ENCODE measurements at places on chromosomes 2 and 18.

GRCh38 chr2:170224692-170225294 lies 46.8 kb downstream of the MYO3B start:
- DNase-seq: no peak

DNA sequence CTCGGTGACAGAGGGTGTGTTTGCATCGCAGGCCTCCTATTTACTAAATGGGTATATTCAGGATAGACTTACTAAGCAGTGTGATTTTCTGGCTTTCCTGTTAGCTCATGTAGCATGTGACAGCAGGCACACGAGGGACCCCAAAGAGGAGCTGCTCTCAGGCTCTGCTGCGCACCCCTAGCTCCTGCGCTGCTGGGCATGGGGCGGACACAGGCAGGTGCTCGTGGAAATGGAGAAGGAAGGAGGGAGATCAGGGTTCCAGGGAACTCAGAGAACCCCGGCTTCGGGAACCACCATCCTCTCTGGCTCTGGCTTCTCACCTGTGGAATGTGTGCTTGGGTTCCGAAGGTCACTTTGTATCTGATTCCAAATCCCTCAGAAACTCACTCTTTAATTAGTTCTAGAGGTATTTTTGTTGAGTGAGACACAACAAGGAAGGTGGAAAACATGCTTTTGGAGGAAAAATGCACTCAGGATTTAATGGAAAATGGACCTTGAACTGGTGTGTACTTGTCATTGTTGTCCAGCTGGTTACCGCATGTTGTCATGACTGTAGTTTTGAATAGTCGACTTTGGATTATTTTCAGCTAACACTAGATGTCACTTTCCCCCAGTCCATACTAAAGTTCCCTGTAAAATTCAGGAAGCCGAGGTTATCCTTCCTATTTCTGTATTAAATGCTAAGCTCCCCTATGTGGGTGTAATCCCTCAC lies 3.5 kb downstream of the SNTG2 start:
- DNase-seq: no peak

DNA sequence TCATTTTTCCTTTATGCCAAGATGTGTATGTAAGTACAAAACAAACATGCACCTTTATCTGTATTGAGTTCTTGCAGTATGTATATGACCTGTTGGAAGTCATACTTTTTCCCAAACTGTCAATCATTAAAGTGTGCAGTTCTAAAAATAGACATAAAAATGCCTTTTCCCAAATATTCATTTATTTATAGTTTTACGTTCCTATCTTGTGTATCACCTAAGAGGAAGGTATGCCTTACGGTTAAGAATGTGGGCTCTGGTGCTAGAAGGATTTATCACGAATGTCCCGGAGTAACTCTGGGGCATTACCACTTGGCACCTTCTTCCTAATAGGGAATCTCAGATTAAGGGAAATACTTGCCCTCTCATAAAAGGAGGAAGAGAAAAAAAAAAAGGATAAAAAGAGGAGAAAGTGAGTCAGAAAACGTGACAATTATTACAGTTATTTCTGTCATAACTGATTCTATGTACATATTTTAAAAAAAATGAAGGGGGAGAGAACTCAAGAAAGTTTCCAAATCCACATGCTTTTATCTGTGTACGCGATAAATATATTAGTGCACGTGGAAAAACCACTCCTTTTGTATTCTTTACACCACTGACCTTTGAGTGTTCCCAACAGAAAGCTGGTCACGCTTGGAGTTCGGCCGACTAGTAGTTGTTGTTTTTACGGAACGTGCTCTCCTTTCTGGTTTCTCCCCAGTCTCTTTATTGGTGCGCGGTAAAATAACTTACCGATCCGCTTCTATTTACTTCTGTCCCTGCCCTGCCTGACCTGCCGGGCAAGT lies 721 bp downstream of the MCEE start:
- no peak for DNase-seq

GRCh38 chr2:171084128-171084527 lies 76.6 kb downstream of the TLK1 start:
- DNase-seq: no peak

GRCh38 chr2:101983928-101984327 lies 7.8 kb upstream of the IL1R2 start:
- no peak for DNase-seq

DNA sequence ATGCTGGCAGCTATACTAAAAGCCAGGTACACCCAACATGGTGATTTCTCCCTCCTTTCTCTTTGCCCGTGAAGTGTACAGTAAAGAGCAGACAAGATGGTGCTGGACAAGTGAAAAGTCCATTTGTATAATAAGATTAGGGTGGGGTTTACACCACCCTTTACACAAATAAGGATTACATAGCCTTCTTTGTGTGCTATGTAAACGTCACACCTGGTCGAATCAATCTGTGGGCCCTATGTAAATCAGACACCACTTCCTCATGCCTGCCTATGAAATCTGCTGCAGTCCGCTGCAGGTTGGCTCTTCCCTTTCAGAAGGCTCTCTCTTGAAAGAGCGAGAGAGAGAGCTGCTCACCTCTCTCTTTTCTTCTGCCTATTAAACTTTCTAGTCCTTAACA lies 1054.3 kb upstream of the SLC39A10 start:
- DNase-seq: no peak

DNA sequence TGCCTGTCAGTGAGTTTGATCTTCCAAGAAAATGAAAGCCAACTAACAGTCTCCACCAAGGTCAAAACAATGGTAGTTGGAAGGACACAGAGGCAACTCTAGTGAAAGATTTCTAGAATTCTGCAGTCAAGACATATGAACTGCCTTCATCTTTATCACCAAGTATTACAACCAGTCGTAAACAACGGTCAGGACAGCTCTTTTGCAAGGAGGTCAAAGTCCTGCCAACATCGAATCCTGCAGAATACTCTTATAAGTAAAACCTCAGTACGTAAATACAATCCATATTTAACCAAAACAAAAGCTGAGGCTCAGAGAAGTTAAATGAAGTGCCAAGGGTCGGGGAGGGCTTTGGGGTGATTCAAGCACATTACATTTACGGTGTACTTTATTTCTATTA lies 3.1 kb downstream of the FEZ2 start:
- DNase-seq: no peak

- DNase-seq: no peak
Measured at GRCh38 chr2:124805060-124805459, 780.0 kb downstream of the CNTNAP5 start.

DNA sequence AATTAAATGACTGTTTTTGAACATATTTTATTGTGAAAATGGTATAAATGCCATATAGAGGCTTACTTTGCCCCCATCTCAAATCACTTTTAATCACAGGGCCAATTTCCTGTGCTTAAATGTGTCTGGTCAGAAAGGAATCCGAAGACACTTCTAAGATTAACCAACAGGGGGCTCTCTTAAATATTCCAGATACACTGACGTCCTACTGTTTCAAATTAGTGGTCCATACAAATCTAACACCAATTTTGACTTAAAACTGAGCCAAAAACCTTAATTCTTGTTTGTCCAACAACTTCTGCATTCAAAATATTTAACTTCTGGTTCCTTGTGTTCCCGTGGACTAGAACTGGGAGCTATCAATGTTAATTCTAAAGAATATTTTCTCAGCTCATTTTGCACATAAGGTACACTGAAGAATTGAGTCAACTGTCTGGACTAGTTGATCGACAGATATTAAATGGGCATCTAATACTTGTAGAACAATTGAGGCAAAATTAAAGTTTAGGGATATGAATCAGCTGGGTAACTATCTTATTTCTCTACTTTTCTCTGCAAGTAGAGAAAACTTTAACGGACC lies 557.5 kb downstream of the ARHGAP15 start:
- DNase-seq: no peak

- DNase-seq: no peak
Measured at GRCh38 chr2:17765398-17765797, 11.5 kb downstream of the GEN1 start.

DNA sequence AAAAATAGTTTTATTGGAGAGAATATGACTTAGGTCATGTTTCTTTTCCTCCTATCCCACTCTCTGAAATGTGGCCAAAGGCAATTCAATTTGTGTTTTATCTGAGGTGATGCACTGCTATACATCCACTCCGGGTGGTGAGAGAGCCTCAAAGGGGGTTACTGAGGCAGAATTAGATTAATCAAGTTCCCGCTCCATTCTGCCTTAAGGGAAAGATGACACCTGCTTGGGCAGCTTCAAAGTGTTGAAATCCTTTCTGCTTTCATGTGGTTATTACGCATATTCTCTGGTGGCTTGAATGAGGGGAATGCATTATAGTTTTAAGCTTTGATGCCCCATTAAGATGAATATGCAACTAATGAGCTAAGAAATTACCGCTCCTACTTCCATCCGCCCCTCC lies 213.0 kb upstream of the TMEFF2 start:
- DNase-seq: no peak

GRCh38 chr2:36373149-36373926 lies 17.8 kb downstream of the CRIM1 start:
- no peak for DNase-seq

DNA sequence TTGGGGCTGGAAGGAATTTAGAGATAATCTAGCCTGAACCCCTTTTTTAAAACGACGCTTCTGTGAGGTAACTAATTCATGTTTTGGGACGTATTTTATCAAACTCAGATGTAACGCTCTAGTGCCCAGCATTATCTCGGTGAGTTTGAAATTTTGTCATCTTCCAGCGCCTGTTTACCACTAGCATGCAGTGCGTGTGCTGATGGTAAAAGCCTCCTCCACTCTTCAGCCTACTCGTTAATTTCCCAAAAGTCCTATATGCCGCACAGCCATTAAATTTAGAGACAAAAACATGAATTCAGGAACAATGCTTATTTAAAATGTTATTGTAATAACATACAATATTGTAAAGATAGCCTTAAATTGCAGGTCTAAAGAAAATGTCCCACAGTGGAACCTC lies 2.8 kb downstream of the ZCCHC2 start:
- DNase-seq: no peak

GRCh38 chr2:161123531-161124030 lies 36.6 kb upstream of the TANK start:
- no peak for DNase-seq

- DNase-seq: no peak
Measured at GRCh38 chr18:79803611-79804051, 5.9 kb downstream of the KCNG2 start.

DNA sequence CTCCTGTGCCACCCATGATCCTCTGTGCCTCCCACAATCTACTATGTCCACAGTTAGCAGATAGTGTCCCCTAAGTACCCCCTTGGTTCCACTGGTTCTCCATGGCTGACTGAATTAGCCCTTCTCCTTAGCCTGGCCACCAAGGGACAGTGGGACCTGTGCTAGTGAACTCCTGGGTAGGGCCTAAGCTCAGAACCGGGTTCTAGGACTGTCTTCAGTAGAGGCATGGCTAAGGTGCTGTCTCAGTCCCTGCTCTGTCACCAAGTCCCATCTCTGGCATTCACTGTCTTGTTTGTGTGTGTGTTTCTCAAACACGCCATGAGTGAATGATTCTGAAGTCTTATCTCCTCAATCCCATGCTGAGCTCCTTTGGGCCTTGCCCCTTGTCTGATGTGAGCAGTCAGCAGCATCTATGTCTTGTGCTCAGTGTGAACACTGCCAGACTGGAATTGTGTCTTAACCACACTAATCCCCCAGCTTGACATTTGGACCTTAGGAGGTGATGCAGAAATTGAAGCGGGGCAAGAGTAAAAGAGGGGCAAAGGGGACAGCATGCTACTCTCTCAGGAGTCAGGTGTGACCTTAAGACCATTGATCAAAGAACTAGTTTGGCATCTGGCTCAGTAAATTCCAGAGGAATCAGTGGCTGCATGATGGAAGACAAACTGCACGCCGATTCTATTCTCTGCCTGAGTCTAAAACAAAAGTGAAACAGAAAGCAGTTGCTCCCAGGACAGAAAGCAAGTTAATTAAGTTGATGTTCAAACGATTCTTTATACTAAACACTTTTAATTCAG lies 190.5 kb downstream of the ALPK2 start:
- no peak for DNase-seq

DNA sequence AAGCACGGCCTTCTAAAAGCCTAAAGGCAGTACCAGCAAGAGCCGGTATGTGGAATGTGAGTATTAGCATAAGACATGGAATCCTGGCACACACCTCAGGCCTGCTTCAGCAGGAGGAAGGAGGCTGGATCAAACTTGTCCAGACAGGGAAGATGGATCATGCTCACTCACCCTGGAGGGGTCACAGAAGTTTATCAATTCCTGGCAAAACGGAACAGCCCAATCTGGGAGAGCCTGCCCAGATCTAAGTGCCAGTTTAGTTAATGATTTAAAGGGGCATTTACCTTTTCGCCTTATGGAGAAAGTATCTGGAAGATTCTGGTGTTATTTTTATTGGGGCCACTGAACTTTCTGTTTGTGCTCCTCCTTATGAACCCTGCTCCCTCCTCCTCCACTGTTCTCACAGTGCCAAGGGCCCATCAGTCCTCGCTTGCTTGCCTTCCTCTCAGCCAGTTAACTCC lies 58.3 kb upstream of the NFE2L2 start:
- DNase-seq: no peak

- no peak for DNase-seq
Measured at GRCh38 chr2:129906139-129906860, 73.2 kb upstream of the RAB6C start.

GRCh38 chr18:35268821-35269220 lies 21.2 kb downstream of the ZSCAN30 start:
- no peak for DNase-seq

DNA sequence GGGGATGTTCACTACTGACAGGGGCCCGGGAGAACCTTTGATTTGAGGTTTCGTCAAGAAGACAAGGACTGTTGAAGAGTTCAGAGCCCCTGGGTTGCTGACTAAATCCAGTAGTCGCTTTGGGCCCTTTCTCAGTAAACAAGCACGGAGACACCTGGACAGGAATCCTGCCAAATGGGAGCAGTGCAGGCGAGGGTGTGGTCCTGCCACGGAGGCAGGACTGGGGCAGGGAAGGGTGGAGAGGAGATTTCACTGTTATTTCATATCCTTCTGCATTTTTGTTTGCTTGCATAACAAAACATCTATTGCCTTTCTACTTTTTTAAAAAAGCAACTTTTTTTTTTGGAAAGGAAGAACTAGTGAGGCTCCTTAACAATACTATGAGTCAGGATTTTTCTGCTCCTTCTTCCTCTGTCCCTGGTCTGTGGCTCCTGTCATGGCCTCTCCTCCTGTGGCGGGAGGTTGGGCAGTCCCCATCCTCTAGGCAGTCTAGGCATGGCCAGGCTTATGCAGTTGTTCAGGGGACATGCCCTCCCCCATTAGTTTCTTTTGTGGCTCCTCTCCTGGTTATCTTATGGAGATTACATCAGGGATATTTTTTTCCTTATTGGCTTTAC lies 57.7 kb downstream of the ARHGEF4 start:
- DNase-seq: no peak

DNA sequence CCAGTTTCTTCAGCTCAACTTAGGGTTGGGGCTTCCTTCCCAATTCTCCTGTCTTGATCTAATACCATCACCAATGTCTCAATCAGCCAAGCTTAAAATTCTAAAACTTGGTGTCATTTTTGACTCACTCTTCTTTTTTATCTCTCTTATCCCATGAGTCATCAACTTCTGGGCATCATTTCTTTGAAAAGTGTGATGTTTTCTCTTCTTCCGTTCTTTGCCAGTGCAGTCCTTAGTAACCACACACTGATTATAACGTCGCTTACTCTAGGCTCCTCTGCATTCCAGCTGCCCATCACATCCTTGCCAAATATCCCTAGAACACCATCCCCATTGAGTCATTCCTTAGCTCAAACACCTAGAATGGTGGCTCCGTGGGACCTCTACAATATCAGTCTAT lies 27.4 kb upstream of the MRO start:
- DNase-seq: no peak
